ENCODE measurements at places on chromosomes 6 and 20.
A peak's percentile ranks its signal among the peaks of the same experiment; 100 is the strongest.

GRCh38 chr20:45967551-45968080 lies 4.4 kb downstream of the ZNF335 start:
- no peak for DNase-seq

GRCh38 chr6:81838031-81838430 lies 85.5 kb upstream of the TENT5A start:
- peak; percentile 36 for DNase-seq

GRCh38 chr20:50296450-50297375 lies 106.1 kb downstream of the CEBPB start:
- peak; percentile 69 for DNase-seq

DNA sequence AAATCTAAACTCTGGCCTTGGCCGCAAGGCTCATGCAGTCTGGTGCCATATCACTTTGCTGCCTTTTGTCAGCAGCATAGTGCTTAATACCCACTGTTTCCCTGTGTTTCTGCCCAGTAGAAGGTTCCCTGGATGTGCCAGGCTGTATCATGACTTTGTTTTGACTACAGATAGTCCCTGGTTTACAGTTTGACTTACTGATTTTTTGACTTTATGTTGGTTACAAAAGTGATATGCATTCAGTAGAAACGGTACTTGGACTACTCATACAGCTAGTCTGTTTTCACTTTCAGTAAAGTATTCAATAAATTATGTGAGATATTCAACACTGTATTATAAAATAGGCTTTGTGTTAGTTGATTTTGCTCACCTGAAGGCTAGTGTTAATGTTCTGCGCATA lies 19.0 kb downstream of the RALY start:
- no peak for DNase-seq

GRCh38 chr6:41056768-41057490 lies 3.9 kb downstream of the APOBEC2 start:
- DNase-seq = no peak

GRCh38 chr20:31607640-31608250 lies 2.7 kb downstream of the ID1 start:
- DNase-seq = no peak

GRCh38 chr20:26295006-26295405 lies 598.4 kb upstream of the ZNF337 start:
- DNase-seq = no peak

DNA sequence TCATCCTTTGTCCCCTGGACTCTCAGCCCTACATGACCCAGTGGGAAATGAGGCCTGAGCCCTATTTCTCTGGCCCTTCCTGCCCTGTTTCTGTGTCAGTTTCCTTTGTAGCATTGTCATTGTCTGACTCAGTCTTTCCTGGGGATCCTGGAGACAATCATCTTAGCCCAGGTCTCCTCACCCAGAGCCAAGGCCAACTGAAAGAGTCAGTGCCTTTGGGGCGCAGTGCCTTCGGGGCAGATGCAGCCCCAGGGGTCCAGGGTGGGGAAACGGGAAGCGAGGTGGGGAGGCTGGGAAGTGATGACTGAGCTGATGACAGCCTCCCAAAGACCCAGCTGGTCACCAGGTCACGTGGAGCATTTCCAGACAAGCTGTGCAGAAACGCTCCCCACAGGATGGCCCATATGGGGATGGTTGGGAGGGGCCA lies 93.3 kb upstream of the SULF2 start:
- DNase-seq = no peak

GRCh38 chr6:134819236-134819635 lies 130.7 kb downstream of the ALDH8A1 start:
- no peak for DNase-seq

DNA sequence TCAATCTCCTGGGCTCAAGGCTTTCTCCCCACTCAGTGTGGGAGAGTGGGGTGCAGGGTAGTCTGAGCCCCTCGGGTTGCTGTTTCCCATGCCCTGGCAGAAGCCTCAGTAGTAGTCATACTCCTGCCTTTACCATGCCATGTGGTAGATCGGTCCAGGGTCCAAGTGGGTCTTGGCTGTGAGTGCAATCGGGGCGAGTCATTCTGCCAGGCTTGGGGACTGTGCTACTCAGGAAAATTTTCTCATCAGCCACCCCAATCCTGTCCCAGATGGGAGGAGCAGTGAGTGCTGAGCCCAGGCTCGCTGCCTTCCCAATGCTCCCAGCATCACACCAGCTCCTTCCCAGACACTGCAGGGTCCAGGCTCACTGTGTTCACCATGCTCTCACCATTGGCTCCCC lies 10.7 kb upstream of the RAET1L start:
- DNase-seq = no peak

GRCh38 chr20:37315452-37316110 lies 26.1 kb downstream of the MANBAL start:
- DNase-seq = no peak

DNA sequence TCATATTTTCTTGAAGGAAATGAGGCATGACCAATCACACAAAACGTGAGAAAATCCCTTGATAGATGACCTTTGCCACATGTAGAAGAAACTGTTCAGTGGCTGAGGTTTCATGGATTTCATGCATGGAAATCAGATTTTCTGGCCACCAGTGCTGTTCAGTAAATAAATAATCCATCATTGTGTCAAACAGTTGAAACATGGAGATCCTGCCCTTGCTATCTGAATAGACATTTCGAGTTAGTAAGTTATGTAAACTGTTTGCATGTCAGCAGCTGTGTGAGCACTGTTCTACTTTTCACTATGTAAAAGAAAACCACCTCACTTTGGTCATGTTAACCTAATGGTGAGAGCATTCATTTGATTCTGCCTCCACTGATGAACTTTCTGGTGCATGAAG lies 793.9 kb upstream of the EPHA7 start:
- no peak for DNase-seq

- no peak for DNase-seq
Measured at GRCh38 chr6:117307655-117308054, 42.3 kb downstream of the VGLL2 start.

DNA sequence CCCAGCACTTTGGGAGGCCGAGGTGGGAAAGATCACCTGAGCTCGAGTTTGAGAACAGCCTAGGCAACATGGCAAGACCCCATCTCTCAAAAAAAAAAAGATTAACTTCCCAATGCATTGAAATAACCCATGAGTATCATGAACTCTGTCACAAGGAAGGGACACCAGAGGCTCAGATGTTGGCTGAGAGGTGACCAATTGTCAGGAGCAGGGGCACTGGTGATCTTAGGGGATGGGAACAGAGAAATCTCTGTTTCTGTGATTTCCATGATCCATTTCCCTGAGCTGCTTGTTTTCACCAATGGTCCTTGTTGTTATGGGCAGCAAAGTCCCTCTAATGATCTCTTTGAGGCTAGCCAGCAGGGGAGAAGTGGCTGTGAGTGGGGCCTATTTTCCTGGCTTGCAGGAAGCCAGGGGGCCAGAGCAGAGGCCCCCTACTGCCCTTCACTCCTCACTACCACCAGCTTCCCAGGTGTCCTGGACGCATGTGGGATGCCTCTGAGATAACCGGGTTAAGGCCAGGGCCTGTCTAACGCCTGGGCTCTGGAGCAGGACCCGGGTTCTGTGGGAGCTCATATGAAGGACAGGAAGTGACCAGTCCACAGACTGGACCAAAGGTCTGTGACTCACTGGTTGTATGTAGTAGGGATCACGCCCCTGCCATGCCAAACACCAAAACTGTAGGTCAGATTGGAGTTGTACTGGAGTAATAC lies 54.4 kb downstream of the PCNA start:
- no peak for DNase-seq

DNA sequence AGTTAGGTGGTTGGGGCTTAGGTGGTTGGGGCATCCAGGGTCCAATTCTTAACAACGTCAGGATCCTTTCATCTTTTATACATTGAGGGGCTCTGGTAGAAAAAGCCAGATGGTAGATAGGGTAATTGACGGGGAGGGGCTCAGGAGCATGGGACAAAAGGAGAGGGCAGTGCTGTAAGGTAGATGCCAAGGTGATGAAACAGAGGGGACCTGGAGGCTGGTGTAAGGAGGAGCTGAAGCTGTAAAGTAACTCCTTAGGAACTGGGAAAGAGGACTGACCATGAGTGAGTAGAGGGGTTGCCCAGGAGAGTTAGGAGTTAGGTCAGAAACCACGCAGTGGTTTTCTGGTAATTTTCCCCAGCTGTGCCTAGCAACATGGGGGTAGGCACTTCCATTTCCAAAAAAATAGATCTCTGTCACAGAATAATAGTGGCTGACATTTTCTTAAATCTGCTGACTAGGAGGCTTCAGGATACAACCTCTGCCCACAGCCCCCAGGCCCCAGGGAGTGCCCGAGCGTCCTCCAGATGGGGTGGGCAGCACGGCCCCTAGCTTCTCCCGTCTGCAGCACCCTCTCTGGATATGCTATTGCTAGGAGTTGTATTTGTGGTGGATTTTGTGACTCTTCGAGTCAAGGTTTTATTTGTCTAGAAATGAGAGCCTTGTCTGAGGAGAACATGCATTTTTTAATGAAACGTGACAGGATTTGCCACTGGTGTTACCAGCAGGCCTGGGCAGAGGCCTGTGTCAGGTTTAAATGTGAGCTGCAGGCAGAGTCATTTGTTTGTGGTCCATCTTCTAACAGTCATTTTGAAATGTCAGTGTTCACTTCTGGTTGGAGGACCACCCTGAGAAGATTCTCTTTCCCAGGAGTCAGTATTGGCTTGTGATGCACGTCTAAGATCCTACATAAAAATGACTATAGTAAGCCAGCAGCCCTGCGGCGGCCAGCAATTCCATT lies 44.6 kb downstream of the TULP4 start:
- no peak for DNase-seq

DNA sequence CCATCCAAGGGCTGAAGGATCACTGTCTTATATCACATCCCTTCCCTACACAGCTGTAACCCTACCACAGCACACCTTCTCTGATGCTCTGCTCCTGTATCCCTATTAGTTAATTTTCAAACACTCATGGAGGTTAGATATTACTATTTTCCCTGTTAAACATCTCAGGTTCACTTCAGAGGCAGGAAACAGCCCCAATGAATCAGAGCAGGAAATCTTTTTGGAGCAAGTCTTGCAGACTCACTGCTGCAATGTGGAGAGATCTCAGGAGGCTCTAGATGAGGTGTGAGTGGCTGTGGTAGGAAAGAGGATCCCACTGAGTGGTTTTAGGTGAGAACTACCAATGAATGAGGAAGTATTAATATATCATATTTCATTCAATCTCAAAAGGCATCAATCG lies 19.7 kb upstream of the HTR1B start:
- no peak for DNase-seq

GRCh38 chr6:30931272-30931671 lies 698 bp downstream of the SFTA2 start:
- DNase-seq = no peak

DNA sequence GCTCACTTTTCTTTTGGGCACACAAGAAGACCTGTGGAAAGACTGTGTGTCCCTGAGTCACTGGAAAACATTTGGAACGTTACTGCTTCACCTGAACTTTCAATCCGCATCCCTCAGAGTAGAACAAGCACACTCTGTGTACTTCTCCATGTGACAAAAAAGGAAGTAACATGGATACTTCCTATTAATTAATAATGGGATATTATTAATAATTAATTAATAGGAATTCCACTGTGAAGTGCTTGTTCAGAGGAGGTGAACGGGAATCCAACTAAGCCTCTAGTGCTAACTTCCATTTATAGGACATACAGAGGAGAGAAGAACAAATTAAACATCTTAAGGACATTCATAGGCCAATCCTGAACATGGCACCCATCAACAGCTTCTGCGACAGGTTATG lies 407.8 kb downstream of the SYNE1 start:
- DNase-seq = no peak

- no peak for DNase-seq
Measured at GRCh38 chr6:14732844-14733757, 512.8 kb upstream of the JARID2 start.

GRCh38 chr6:63630466-63630865 lies 5.1 kb upstream of the PHF3 start:
- DNase-seq = no peak

GRCh38 chr6:15058200-15059061 lies 187.4 kb upstream of the JARID2 start:
- DNase-seq = peak; percentile 83

DNA sequence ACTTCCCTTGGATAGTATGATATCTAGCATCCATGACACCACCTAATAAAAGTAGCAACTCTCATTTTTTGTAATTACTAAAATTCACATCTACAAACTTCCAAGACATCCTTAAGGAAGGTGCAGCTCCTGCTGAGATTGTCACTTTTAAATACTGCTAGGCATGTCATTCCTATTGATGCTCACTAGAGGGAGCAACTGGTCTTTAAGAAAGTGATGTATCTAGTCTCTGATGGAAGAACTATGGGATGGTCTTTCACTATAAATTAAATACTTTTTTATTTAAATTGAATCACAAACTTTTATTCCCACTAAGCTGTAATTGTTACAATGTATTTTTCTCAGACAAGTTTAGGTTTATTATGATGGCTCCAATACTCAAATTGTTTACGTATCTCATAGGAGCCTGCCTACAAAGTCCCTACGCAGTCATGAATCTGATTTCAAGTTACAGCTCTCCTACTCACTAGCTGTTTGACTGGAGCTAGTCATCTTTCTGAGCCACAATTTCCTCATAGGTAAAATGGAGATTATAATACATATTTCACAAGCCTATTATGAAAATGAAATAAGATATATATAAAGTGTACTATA lies 8.1 kb upstream of the TSPYL1 start:
- peak; percentile 71 for DNase-seq

GRCh38 chr6:113630738-113631535 lies 226.2 kb upstream of the MARCKS start:
- DNase-seq = no peak

GRCh38 chr6:56938649-56939191 lies 16.2 kb upstream of the BEND6 start:
- DNase-seq = peak; percentile 32

- DNase-seq = no peak
Measured at GRCh38 chr20:830011-830521, 3.4 kb upstream of the FAM110A start.

DNA sequence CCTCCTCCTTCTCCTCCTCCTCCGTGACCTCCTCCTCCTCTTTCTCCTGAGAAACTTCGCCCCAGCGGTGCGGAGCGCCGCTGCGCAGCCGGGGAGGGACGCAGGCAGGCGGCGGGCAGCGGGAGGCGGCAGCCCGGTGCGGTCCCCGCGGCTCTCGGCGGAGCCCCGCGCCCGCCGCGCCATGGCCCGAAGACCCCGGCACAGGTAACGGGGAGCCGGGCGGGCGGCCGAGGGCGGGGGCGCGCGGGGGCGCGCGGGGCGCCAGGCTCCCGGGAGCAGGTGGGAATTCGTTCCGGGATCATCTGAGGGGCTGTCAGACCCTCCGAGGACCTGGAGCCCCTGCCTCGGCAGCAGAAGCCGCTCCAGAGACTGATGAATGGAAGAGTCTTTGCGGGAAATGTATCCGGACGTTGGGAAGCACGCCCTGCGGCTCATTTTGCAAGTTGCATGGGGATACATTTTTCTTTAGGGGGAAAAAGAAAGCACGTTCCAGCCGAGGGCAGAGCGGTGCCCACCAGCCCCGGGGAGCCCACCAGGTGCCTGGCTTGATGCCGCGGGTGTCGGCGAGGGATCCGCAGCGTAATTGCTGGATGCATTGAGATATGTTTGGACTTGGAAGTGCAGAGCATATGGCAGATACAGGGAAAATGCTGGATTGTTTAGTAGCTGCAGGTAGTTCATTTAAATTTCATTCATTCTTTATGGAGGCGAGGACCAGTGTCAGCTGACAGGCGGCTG lies 394 bp downstream of the MYB start:
- no peak for DNase-seq
